ENCODE measurements at places on chromosomes 4 and X.
A peak's percentile ranks its signal among the peaks of the same experiment; 100 is the strongest.

GRCh38 chr4:112270640-112271421, 14.9 kb downstream of the TIFA start:
- DNase-seq: peak; percentile 88

DNA sequence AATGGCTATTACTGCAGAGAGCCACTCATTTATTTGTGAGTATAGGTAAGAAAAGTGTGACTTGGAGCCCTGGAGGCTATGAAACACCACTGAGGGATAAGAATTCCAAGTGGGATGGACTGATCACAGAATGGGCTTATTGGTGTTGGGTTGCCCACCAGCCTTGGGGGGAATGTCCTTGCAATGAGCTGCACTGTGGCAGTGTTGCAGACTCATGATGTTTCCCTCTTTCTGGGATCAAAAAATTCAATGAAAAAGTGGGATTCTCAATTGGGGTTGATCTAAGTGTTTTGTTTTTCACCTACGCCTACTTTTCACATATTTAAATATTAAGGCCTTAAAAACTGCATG, 1024.5 kb upstream of the PCDH10 start:
- no peak for DNase-seq

GRCh38 chr4:25504932-25505636, 128.0 kb downstream of the ANAPC4 start:
- no peak for DNase-seq

DNA sequence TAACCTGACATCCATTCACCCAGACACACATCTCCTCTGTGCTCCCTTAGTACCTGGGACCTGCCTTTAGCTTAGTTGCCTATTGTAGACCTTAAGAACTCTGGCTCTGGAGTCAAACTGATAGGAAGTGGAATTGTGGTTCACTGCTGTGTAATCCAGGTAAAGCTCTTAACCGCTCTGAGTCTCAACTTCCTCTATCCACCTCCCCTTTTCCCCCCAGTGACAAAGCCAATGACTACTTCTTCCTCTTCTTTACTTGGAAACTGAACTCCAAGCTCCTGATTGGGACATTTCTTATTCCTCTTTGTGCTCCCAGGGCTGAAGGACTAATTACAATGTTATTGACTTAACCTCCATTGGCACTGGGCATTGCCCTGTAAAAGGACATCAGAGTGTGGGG, 94.1 kb downstream of the DRD5 start:
- no peak for DNase-seq

DNA sequence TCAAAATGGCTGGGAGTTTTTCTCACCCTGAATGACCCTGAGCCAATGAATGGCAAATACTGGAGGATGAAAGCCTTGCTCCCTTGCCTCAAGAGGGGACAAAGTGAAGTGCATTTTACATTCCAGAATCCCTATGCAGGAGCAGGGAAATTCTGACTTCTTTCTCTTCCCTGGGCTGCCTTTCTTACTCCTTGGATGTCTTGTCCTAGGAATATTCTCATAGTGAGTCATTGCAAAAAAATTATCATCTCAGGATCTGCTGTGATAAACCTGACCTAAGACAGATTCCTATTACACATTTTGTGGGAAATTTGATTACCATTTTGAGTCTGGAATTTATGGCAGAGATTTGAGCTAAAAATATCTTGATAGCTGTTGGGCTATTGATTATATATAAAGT, 199.9 kb downstream of the TMA16 start:
- peak; percentile 83 for DNase-seq

DNA sequence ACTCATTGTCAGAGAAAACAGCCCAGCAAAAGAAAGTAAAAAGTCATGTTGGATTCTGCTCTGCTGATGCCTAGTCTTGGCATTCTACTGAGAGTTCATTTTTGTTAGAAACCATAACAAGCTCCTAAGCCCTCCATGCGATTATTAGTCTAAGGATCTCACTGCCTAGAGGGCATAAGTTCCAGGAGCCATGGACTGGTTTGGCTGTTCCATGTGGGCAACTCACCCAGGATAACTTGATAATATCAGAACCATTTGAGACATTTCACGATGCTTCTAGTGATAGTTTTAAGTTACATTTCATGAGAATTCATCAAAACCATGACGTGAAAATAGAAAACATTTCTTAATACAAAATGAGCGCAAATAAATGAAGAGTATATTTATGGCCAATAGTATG, 376.8 kb upstream of the GALNT7 start:
- no peak for DNase-seq

- no peak for DNase-seq
These were observed 44.3 kb upstream of the PPP2R3B start for GRCh38 chrX:431056-431455.

GRCh38 chr4:176498617-176499256, 179.0 kb downstream of the SPCS3 start:
- peak; percentile 31 for DNase-seq

DNA sequence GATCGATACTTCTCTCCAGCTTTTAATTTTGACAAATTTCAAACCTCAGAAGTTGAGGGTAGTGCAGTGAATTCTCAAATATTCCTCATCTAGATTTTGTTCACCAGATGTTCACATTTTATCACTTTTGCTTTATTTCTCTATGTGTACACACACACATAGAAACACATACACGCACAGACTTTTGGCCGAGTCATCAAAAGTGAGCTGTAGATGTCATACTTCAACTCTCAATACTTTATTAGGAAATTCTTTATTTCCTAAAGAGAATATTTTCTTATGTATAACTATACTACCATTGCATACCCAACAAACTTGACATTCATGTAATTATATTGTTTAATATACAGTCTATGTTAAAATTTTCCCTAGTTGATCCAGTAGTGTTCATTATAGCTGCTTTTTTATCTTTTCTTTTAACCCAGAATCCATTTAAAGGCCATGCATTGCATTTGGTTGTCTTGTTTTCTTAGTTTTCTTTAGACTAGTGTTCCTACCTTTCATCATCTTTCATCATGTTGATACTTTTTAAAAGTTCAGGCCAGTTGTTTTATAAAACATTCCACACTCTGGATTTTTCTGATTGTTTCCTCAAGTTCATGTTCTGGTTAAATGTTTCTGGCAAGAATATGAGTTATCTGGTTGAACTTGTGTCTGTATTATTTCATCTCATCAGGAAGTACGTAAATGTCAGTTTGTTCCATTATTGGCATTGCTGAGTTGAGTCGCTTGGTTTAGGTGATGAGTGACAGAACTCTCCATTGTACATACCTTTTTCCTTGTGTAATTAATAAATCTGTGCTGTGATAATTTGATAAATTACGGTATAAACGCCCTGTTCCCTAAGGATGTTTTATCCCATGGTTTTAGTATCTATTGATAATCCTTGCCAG, 94.1 kb upstream of the TLR2 start:
- peak; percentile 5 for DNase-seq

- DNase-seq: peak; percentile 31
These were observed 75.7 kb upstream of the ANK2 start for GRCh38 chr4:112973750-112974251.

- no peak for DNase-seq
These were observed 589.2 kb downstream of the SH3BGRL start for GRCh38 chrX:81791086-81791485.

- peak; percentile 53 for DNase-seq
These were observed 1624.7 kb downstream of the ARAP2 start for GRCh38 chr4:34619531-34620162.

GRCh38 chrX:39499996-39500395, 597.8 kb downstream of the BCOR start:
- peak; percentile 57 for DNase-seq
